Lower lobe of right lung (tissue), 2 donors: ENCODE measurements at places on chromosomes 12 and 14. TPM values are rescaled to one million over a fixed set of nuclear protein-coding genes. Genes with fewer than 3 reads are reported as not detected.

- H3K4me1 ChIP-seq, result peaks cover 1% of the 10 kb centered on the region
- H3K36me3 ChIP-seq, result no peaks in the 10 kb centered on the region
- no peak overlapping the region for H3K27ac ChIP-seq
- no peak for DNase-seq
- no peaks in the 10 kb centered on the region for H3K27me3 ChIP-seq
These were observed 25.0 kb upstream of the BDKRB1 start for GRCh38 chr14:96231056-96231455.

GRCh38 chr14:64060648-64061096, 207.9 kb downstream of the SYNE2 start:
- H3K27ac ChIP-seq, result no peak overlapping the region
- H3K4me1 ChIP-seq, result no peaks in the 10 kb centered on the region
- no peaks in the 10 kb centered on the region for H3K27me3 ChIP-seq
- peaks cover 8% of the 10 kb centered on the region for H3K36me3 ChIP-seq
- DNase-seq, result no peak

GRCh38 chr14:26589925-26590324, 7.9 kb downstream of the NOVA1 start:
- no peaks in the 10 kb centered on the region for H3K36me3 ChIP-seq
- H3K27ac ChIP-seq, result no peak overlapping the region
- no peak for DNase-seq

DNA sequence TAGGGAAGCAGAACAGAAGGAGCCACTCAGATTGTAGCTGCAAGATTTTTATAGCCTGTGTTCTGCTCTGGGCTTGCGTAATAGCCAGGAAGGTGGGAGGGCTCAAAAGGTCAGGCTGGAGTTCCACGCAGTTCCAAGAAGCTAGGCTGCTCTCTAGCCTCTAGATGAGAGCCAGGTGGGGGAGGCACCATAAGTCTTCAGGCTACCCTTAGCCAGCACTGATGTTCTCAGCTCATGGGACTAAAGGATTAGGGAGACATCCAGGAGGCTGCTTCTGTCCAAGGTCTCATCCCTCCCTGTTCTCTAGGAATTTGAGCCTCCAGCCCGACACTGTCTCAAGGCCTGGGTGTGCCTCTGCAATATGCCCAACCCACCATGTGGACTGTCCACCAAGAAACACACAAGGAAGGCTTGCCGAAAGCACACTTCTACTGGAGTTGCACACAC, 1.7 kb downstream of the LMBR1L start:
- H3K4me3 ChIP-seq, result peak overlapping the region; percentile 82
- no peaks in the 10 kb centered on the region for H3K27me3 ChIP-seq
- H3K36me3 ChIP-seq, result peaks cover 34% of the 10 kb centered on the region
- DNase-seq, result peak; percentile 64

DNA sequence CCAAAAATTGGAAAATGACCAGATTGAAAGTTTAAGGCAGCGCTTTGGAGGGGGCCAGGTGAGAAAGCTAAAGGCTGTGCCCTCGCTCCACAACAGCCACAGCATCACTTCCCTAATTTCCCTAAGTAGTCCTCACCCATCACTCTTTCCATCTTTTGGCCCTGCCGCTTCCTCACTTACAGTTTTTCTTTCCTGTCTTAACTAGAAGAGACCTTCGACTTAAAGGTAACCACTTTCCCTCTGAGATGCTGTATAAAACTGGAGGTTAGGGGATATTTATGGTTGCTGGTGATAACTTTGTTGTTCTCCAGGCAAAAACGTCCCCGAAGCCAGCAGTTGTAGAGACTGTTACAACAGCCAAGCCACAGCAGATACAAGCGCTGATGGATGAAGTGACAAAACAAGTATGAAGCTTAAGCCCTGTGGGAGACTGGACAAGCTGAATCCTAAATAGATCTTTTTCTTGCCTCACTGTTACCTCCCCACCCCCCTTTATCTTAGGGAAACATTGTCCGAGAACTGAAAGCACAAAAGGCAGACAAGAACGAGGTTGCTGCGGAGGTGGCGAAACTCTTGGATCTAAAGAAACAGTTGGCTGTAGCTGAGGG, 4.3 kb downstream of the DDIT3 start:
- H3K4me1 ChIP-seq, result peaks cover 30% of the 10 kb centered on the region
- H3K27me3 ChIP-seq, result no peaks in the 10 kb centered on the region
- H3K27ac ChIP-seq, result no peak overlapping the region
- DNase-seq, result no peak
- H3K36me3 ChIP-seq, result peaks cover 70% of the 10 kb centered on the region

DNA sequence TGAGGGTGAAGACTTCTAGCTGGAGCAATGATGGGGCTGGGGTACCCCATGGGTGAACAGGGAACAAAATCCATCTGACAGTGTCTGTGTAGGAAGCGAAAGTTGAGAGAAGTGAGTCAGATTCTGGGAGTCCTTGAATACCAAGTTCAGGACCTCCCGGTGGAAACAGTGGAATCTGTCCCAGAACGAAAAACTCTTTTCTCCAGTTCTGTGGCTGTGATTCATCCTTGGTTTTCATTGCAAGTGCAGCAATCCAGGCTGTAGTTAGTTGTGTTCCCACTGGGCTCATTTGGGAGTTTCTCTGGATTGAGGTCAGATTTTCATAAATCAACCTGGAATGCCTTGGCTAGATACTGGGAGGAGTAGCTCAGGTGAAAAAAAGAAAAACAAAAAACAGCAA, 120.7 kb downstream of the C12orf75 start:
- no peak for DNase-seq
- no peak overlapping the region for H3K27ac ChIP-seq
- H3K4me3 ChIP-seq, result no peak overlapping the region
- no peaks in the 10 kb centered on the region for H3K4me1 ChIP-seq
- no peaks in the 10 kb centered on the region for H3K36me3 ChIP-seq

DNA sequence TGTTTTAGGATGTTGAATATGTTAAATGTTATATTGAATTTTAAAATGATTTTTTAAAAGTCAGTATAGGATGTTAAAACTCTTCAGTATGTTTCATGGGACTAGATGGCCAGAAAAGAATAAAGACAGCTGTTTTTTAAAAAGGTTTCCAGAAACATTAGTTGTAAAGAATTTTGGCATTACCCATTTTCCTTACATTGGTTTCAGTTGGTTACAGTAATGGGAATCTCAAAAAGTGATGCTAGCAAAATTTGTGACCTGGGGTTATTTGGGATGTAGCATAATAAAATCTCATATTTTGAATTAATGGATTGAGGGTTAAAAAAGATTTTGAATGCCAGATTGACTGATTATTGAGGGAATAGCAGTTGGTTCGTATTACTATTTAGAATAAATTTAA, 25.3 kb downstream of the EID3 start:
- no peak for DNase-seq
- H3K27ac ChIP-seq, result no peak overlapping the region
- H3K4me1 ChIP-seq, result no peaks in the 10 kb centered on the region
- no peak overlapping the region for H3K4me3 ChIP-seq
- no peaks in the 10 kb centered on the region for H3K27me3 ChIP-seq

- no peaks in the 10 kb centered on the region for H3K36me3 ChIP-seq
- no peak for DNase-seq
- no peak overlapping the region for H3K27ac ChIP-seq
- no peaks in the 10 kb centered on the region for H3K4me1 ChIP-seq
- H3K4me3 ChIP-seq, result no peak overlapping the region
These were observed 10.9 kb upstream of the TFCP2 start for GRCh38 chr12:51183816-51184215.

DNA sequence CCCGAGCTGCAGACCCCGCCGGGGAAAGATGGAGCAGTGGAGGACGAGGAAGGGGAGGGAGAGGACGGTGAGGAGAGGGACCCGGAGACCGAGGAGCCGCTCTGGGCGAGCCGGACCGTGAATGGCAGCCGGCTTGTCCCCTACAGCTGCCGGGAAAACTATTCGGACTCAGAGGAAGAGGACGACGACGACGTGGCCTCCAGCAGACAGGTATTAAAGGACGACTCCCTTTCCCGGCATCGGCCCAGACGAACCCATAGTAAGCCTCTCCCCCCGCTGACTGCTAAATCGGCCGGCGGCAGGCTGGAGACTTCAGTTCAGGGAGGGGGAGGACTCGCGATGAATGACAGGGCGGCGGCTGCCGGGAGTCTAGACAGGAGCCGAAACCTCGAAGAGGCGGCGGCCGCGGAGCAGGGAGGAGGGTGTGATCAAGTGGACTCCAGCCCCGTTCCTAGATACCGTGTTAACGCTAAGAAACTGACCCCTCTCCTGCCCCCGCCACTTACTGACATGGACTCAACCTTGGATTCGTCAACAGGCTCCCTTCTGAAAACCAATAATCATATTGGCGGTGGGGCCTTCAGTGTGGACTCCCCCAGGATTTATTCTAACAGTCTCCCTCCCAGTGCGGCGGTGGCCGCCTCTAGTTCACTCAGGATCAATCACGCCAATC, 962 bp downstream of the LEMD3 start:
- peaks cover 57% of the 10 kb centered on the region for H3K4me1 ChIP-seq
- peak overlapping the region; percentile 96 for H3K4me3 ChIP-seq
- H3K36me3 ChIP-seq, result no peaks in the 10 kb centered on the region
- H3K27me3 ChIP-seq, result no peaks in the 10 kb centered on the region

GRCh38 chr12:87812030-87812429, 217.2 kb downstream of the C12orf50 start:
- H3K4me1 ChIP-seq, result no peaks in the 10 kb centered on the region
- H3K4me3 ChIP-seq, result no peak overlapping the region
- H3K36me3 ChIP-seq, result no peaks in the 10 kb centered on the region
- no peak overlapping the region for H3K27ac ChIP-seq
- H3K27me3 ChIP-seq, result no peaks in the 10 kb centered on the region

DNA sequence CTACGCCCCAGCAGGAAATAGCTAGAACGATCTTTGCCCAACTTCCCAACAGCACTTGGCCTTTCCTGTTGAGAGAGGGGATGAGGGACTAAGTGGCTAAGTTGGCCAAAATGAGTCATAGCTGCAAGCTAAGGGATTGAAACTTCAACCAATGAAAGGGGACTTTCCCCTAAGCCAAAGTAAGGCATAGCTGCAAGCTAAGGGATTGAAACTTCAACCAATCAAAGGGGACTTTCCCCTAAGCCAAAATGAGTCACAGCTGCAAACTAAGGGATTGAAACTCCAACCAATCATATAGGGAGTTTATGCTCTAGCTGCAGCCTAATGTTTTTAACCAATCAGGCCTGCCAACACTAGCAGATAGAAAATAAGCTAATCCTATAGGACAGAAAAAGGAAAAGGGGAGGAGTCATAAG, 100.5 kb upstream of the SSTR1 start:
- no peak overlapping the region for H3K4me3 ChIP-seq
- H3K27ac ChIP-seq, result no peak overlapping the region
- H3K4me1 ChIP-seq, result no peaks in the 10 kb centered on the region
- H3K27me3 ChIP-seq, result no peaks in the 10 kb centered on the region
- no peak for DNase-seq

DNA sequence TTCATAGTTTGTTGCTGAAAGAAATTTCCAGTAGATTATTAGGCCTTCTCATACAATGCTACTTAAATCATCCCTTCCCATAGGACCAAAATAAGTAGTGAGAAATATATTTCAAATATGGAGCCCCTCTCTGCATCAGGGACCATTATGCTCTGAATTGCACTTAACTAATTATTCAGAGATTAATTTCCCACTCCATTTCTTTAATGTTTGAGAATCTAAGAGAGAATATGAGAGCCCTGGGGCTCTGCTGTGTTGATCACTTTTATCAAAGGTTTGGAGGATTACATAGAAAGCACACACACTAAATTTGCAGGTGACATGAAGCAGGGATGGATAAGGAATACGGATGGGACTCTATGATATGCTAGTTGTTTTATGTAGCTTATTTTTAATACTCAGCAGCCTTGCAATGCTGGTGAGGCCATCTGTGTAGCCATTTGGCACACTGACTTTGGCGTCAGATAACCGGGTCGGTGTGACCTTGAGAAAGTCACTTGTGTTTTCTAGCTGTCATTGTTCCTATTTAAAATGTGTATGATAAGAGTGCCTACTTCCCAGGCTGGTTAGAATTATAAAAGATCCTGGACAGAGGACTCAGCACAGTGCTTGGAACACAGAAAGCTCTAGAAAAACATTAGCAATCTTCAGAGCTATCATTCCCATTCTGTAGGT, 49.9 kb upstream of the FBXO21 start:
- no peak overlapping the region for H3K27ac ChIP-seq
- peaks cover 13% of the 10 kb centered on the region for H3K27me3 ChIP-seq
- no peak for DNase-seq
- no peaks in the 10 kb centered on the region for H3K36me3 ChIP-seq
- no peaks in the 10 kb centered on the region for H3K4me1 ChIP-seq
- no peak overlapping the region for H3K4me3 ChIP-seq

GRCh38 chr12:33111850-33112249, 215.3 kb upstream of the PKP2 start:
- H3K4me1 ChIP-seq, result no peaks in the 10 kb centered on the region
- H3K36me3 ChIP-seq, result no peaks in the 10 kb centered on the region
- no peak for DNase-seq
- no peaks in the 10 kb centered on the region for H3K27me3 ChIP-seq
- H3K4me3 ChIP-seq, result no peak overlapping the region

DNA sequence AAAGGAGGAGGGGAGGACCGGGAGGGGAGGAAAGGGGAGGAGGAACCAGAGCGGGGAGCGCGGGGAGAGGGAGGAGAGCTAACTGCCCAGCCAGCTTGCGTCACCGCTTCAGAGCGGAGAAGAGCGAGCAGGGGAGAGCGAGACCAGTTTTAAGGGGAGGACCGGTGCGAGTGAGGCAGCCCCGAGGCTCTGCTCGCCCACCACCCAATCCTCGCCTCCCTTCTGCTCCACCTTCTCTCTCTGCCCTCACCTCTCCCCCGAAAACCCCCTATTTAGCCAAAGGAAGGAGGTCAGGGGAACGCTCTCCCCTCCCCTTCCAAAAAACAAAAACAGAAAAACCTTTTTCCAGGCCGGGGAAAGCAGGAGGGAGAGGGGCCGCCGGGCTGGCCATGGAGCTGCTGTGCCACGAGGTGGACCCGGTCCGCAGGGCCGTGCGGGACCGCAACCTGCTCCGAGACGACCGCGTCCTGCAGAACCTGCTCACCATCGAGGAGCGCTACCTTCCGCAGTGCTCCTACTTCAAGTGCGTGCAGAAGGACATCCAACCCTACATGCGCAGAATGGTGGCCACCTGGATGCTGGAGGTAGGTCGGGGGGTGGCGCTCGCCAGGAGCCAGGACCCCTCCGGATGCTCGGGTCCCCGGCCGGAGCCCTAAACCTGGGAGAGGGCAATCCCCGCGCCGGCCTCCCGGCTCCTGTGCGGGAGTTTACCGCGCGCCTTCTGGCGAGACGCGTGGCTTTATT, at the start of gene CCND2:
Gene CCND2, plus strand, starts transcription at position 111 of the 744 bp plus-strand sequence. Its CDS starts 279 bp downstream, at position 390.
- peak; percentile 89 for DNase-seq
- peaks cover 47% of the 10 kb centered on the region for H3K27me3 ChIP-seq
- H3K36me3 ChIP-seq, result peaks cover 5% of the 10 kb centered on the region
- peak within 1 kb of the TSS; percentile 77 for H3K4me3 ChIP-seq

- peak; percentile 76 for DNase-seq
- no peaks in the 10 kb centered on the region for H3K36me3 ChIP-seq
- H3K4me3 ChIP-seq, result no peak overlapping the region
- H3K27ac ChIP-seq, result no peak overlapping the region
- peaks cover 5% of the 10 kb centered on the region for H3K27me3 ChIP-seq
These were observed 33.4 kb upstream of the RNASE3 start for GRCh38 chr14:20857630-20858261.

Gene RCOR1
- 53.6 TPM for total RNA-seq

Gene TMEM132C
- 1.6 TPM for total RNA-seq

Gene OTUB2
- 1.9 TPM for total RNA-seq

Gene ADSS1
- total RNA-seq, result 5.1 TPM

Gene ABCD2
- 0.47 TPM for total RNA-seq

Gene ADAM21
- total RNA-seq, result 0.24 TPM

Gene SDR9C7
- total RNA-seq, result not detected

Gene CNTN1
- total RNA-seq, result 12.3 TPM

Gene POLR3B
- 9.6 TPM for total RNA-seq
